CD4-positive, alpha-beta T cell treated with Interleukin-15 for 1 hour (primary cell): ENCODE measurements at places on chromosomes 7 and 10.

DNA sequence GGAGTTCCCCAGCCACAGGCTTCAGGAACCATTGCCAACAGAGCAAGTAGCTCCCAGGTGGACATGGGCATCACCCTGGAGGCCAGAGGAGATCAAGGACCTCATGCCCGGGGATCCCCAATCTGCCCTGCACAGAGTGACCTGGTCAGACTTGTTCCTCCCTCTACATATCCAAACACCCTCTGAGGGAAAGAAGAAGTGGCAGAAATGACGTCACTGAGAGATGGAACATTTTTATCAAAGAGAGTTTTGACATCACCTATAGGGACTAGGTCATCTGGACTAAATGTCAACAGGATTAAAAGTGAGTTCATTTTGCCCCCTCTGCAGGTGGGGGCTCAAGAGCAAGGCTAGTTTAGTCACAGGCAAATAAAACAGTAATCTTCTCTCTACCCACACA, 273.7 kb downstream of the SKAP2 start:
- DNase-seq = no peak

DNA sequence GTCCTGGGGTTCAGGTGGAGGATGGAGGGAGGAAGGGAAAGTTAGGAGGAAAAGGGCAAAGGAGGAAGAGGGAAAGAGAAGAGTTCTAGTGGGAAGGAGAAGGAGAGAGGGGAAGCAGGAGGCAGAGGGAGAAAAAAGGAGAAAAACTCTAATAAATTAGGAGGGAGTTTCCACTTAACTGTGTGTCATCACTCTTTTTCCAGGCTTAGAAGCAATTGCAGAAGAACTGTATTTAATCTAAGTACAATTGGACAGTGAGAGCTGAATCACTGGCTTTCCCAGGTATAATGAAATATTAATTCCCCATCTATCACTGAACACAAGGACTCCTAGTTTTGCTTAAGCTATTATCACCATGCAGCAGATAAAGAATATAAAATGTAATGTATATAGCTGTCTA, 76.8 kb downstream of the CREB3L2 start:
- no peak for DNase-seq

- no peak for DNase-seq
Observed at GRCh38 chr7:518630-519483, 789 bp downstream of the PDGFA start.

- no peak for DNase-seq
Observed at GRCh38 chr7:77232467-77232866, 32.8 kb upstream of the FGL2 start.

- DNase-seq = no peak
Observed at GRCh38 chr7:84040355-84040754, 154.2 kb downstream of the SEMA3A start.

- no peak for DNase-seq
Observed at GRCh38 chr10:88113657-88114272, 250.3 kb downstream of the PTEN start.

GRCh38 chr7:37961251-37961650, 40.8 kb downstream of the EPDR1 start:
- no peak for DNase-seq

- DNase-seq = no peak
Observed at GRCh38 chr7:144817001-144817400, 18.9 kb downstream of the TPK1 start.

GRCh38 chr7:105389889-105390288, 1.2 kb upstream of the SRPK2 start:
- no peak for DNase-seq

DNA sequence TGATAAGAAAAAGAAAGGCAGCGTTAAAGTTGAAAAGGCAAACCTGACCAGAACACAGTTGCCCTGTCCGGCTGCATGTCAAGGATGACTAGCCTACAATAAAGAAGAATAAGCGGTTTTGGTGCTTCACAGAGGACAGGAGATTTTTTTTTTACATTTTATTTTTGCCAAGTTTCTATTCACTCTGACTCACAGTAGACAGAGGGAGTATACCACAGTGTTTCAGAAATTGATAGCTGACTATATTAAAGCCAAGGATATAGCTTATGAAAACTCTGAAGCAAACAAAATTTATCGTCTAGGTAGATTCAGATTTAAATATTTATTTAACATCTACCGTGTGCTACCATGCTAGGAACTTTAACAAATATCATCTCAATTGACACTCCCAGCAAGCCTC, 16.9 kb upstream of the POLR1F start:
- no peak for DNase-seq

GRCh38 chr10:35822316-35822715, 180.2 kb upstream of the FZD8 start:
- no peak for DNase-seq

GRCh38 chr7:127536394-127536691, 49.1 kb downstream of the GCC1 start:
- DNase-seq = no peak

GRCh38 chr7:95628831-95629439, 32.6 kb upstream of the PDK4 start:
- no peak for DNase-seq

DNA sequence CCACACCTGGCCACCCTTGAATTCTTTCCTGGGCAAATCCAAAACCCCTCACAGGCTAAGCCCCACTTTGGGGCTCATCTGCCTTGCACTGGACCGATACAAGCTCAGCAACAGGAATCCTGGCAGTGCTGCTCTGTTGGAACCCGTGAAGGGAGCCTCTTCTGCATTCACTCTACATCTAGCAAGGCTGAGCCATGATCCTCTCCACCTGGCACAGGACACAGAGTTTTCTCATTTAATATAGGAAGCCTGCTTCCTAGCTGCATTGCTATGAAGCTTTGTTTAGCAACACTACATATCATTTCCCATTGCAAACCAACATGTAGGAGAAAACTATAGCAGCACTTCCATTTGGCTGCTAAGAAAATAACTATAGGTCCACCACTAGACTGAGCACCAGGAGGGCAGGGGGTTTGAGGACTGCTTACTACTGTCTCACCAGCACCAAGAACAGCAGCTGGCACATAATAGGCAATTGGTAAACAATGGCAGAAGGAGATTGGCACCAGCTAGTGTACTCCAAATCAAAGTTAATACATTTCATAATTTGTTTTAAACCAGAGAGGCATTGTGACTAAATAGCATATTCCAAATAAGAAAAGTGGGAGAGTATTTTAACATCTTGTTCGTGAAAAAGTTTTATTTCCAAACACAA, 56.1 kb downstream of the CPVL start:
- no peak for DNase-seq

DNA sequence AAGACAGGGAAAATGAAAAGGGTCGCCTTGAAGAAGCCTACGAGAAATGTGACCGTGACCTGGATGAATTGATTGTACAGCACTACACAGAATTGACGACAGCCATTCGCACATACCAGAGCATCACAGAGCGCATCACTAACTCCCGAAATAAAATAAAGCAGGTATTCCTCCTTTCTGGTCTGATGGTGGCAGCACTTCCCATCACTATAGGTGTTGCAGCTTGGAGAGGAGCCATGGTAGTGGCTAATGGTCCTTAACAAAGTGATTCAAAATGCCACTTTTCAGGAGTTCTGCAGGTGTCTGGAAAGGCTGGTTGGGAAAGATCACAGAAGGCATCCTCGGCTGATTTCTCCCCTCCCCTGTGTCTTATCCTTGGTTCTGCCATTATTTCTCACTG, 22.1 kb downstream of the EXOC4 start:
- DNase-seq = no peak

- no peak for DNase-seq
Observed at GRCh38 chr7:111089822-111090426, 1.0 kb upstream of the LRRN3 start.

- DNase-seq = no peak
Observed at GRCh38 chr10:124918906-124919305, 23.0 kb upstream of the ZRANB1 start.

- DNase-seq = no peak
Observed at GRCh38 chr7:130442601-130443000, 1.8 kb upstream of the CEP41 start.

- no peak for DNase-seq
Observed at GRCh38 chr10:95177429-95177828, 16.6 kb upstream of the ACSM6 start.

GRCh38 chr7:124130-124949, 68.0 kb upstream of the FAM20C start:
- no peak for DNase-seq

- DNase-seq = no peak
Observed at GRCh38 chr10:129470103-129470851, 3.2 kb downstream of the MGMT start.

DNA sequence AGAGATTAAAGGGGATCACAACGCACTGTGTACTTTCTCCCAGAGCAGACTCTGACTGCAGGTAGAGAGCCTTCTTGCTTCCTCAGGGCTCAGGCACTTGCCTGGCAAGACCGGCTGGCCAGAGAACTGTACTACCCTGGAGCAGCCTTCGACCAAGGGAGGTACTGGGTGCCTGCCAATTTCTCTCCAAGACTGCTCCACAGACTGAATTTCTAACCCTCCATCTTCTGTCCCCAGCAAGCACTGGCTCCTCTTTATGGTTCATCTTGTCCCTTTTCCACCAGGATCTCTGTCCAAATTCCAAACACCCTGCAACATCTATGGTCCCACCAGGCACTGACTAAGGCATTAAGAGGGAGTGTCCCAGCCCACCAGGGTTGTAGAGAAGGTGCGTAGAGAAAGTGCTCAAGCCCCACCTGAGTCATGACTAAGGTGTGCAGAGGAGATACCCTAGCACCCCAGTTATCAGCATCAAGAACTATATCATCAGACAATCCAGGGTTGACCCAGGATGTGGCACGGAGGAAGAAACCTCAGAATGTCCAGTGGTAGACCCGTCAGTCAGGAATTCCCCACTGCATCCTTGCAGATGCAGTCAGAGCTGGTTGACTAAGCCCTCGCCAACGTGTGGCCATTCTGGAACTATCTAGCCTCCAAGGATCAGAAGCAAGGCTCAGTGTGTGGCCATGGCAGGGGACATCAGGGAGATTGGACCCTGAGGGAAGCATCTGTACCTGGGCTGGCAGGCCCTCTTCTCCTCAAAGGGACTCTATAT, 60.9 kb upstream of the CAMK2B start:
- DNase-seq = no peak

DNA sequence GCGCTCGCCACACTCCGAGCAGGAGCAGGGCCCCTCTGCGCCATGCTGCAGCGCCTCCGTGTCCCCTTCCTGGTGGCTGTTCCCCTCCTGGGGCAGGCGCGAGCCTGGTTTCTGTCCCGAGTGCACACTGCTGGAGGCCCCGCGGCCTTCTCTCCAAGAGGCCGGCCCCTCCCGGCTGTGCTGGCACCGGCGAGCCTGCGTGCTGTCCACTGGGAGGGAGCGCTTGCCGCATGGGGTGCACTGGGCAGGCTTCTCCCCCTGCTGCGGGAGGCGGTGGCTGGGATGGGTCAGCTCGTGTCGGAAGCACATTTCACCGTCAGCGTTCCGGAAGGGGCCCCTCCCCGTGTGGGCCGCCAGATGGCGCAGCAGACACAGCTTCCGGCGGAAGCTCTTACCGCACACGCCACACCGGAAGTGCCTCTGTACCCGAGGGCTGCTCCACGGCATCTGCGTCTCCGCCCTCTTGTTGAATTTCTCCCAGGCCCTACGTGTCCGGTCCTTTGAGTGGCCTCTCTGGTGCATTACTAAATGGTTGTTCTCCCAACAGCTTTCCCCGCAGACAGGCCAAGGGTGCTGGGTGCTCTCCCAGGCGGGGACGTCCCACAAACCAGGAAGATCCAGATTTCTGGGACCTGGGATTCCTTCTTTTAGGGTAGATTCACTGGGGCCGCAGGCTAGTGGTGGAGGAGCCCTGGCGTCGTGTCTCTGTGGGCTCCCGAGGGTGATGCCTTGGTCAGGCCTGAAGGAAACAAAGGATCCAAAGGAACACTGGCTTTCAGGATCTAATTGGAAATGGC, 18.7 kb downstream of the ZNF786 start:
- DNase-seq = peak; percentile 59

DNA sequence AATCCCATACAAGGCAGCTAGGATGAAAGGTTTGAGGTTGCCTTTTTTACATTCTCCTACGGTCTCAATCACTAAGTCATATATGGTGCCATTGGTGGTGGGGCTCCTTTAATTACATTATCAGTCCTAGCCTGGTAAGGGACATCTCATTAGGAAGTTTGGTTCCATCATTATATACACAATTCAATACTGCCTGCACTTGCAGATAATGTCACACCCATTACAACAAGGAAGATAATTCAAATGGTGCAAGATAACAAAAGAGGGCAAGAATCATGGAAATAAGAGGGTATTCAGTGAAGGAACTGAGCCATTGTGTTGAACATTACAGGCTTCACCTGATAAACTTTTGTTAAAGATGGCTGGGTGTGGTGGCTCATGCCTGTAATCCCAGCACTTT, 1.7 kb upstream of the TMEM248 start:
- no peak for DNase-seq

GRCh38 chr10:31683682-31684081, 244.9 kb downstream of the ARHGAP12 start:
- no peak for DNase-seq

DNA sequence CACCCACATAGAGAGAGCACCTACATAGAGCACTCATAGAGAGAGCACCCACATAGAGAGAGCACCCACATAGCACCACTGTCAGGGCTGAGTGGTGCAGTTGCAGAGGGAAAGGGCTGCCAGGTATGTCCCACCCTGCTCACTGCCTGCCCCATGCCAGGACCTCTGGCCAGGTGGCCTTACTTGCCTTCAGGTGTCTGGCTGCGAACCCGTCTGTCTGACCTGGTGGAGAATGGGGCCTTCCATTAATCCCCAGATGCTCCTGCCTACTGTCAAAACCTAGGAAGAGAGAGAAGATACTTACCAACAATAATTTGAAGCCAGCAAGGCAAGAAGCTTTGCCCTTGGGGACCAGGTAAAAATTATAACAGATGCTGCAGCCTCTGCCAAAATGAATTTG, 51.1 kb downstream of the INSIG1 start:
- DNase-seq = no peak

GRCh38 chr10:50275650-50276235, 24.4 kb upstream of the ASAH2 start:
- peak; percentile 38 for DNase-seq

- no peak for DNase-seq
Observed at GRCh38 chr7:44867073-44867995, 18.0 kb downstream of the PURB start.

DNA sequence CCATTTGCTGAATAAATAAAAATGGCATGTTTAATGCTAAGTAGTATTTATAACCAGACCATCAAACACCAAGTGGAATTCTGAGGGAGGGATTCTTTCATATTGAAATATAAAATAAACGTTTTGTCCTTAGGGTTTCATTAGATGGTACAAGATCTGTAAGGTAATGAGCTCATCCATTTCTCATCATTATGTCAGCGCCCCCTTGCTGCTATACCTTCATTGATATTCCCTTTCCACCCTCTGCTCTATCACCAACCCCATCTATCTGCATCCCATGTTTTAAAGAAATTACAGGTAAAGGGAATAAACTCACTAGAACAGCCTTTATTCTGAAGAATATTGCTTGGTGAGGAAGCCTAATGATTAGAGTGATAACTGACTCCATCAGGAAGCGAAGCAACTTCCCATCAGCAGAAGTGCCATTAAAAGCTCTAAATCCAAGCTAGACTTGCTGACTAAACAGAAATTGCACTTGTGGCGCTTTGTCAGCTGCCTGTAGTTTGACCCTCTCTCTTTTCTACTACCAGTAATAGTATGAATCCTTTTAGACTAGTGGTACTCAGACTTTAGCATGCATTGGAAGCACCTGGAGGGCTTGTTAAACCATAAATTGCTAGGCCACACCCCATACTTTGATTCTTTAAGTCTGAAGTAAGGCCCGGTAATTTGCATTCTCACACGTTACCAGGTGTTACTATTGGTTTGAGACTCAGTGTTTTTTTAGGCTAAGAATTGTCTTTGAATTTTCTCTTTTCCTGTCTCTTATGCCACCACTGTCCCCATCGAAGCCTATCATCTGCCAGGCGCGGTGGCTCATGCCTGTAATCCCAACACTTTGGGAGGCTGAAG, 27.5 kb downstream of the ADD3 start:
- DNase-seq = no peak
